ENCODE measurements at places on chromosomes 6 and 20. TPM values are rescaled to one million over a fixed set of nuclear protein-coding genes. Genes with fewer than 3 reads are reported as not detected.

Gene CCN6
- not detected for total RNA-seq

Gene MYBL2
- total RNA-seq: 92.0 TPM

Gene SLC26A8
- total RNA-seq: not detected

Gene HTR1B
- not detected for total RNA-seq

Gene BAG2
- 9.4 TPM for total RNA-seq

Gene SLC52A3
- total RNA-seq: 0.55 TPM

Gene FAM209B
- total RNA-seq: 0.56 TPM

Gene ISM1
- 0.34 TPM for total RNA-seq

Gene VGLL2
- not detected for total RNA-seq

Gene HRH3
- total RNA-seq: not detected

Gene BNIP5
- not detected for total RNA-seq

Gene C4B
- 0.56 TPM for total RNA-seq

Gene KCNG1
- 13.9 TPM for total RNA-seq

Gene CGA
- 0.29 TPM for total RNA-seq

Gene FANCE
- 3.1 TPM for total RNA-seq

Gene C6orf62
- total RNA-seq: 52.0 TPM

Gene ZNF165
- 0.97 TPM for total RNA-seq

Gene TNFRSF6B
- total RNA-seq: 0.53 TPM

Gene NT5DC1
- total RNA-seq: 22.3 TPM

Gene PRIM2
- total RNA-seq: 12.7 TPM

Gene SLC32A1
- not detected for total RNA-seq

Gene MAS1
- total RNA-seq: not detected

Gene MATN4
- total RNA-seq: 0.12 TPM

Gene PEX3
- total RNA-seq: 11.3 TPM

Gene CCM2L
- 0.56 TPM for total RNA-seq

Gene TREML1
- not detected for total RNA-seq

All from A549 treated with RU486 at 1 μM for 4 hours (cell line).